ENCODE measurements at places on chromosomes 16 and 17.

DNA sequence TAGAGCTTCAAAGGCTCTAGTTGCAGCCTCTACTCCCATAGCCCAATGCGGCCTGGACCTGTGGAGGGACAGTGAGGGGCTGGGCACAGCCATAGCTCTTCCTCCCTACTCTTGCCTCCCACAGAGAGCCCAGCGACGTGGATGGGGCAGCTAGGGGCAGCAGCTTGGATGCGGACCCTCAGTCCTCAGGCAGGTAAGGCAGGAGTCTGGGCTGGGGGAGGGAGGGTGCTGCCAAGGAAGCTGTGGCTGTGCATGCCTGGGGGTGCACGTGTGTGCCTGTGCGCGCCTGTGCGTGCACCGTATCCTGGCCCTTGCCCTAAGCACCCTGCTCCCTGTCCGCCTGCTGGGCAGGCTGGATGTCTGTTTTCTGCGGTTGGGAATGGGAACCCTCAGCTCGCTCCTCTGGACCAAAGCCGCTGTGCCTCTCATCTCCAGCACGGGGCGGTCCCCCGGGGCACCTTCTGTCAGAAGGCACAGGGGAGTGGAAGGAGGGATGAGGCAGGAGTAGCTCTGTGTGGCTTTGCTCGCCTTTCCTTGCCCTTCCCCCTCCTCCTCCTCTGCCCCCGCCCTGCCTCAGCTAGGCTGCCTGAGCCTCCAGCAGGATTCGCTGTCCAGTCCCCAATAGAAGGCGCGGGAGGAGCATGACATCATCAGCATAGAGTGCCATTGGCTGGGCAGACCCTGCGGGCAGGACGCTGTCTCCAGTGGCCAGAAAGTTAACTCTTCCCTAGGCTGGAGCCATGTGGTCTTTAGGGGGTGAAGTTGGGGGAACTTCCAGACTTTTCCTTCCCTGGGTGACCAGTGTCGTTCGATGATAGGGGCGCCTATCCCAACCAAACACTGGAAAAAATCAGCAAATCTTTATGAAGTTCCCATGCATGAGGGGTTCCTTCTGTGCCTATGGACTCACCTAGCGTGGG is 797 bp downstream of the PRCD start:
- DNase-seq, result peak; percentile 53

GRCh38 chr16:84673203-84673535 is 24.9 kb downstream of the KLHL36 start:
- DNase-seq, result no peak

DNA sequence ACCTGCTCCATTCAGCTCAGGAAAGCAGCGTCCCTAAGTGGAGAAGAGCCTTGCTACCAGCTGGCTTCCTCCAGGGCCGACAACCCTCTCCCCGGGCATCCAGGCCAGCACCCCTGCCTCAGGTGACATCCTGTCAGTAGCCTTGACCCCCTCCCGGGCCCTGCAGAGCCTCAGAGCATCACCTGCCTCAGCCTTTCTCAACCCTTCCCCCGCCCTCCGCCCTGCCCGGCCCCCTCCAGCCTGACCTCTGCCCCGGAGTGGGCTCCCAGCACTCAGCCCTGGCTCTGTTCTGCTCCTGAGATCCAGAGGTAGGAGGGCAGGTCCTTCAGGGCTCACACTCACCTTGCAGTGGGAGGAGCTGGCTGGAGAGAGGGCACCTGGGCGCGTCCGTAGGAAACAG is 73.8 kb upstream of the METRNL start:
- DNase-seq, result no peak

GRCh38 chr17:64148699-64149098 is 18.8 kb upstream of the ERN1 start:
- no peak for DNase-seq

GRCh38 chr17:35496451-35497290 is 40.8 kb downstream of the SLFN12L start:
- DNase-seq, result no peak

DNA sequence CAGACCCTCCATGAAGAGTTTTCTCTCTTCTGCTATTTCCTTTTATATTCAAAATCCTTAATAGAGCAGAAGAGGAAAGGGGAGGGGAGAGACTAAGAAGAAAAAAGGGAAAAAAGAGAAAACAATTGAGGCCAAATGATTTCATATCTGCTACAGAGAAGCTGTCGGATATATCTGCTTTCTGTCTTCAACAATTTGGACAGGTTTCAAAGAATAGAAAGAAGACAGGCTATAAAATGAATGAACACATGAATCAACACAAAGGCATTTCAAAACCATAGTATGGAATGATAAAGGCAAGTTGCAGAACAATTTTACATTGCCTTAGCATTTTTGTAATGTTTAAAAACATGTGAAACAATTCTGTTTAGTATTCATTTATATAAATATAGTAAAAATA is 4.7 kb upstream of the CMTR2 start:
- no peak for DNase-seq

DNA sequence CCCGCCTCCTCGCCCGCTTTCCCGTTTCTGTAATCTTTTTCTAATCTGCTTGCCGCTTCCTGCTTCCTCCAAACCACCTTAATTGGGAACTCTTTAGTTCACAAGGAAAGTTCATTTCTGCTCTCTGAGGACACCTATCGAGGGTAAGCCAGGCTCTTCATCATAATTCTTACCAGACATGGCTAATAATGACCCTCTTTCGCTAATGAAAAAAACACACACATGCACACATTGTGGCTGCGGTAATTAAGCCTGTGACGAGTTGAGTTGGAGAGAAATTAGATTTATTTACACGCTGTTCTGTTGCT is 100.6 kb downstream of the ZNF423 start:
- no peak for DNase-seq

DNA sequence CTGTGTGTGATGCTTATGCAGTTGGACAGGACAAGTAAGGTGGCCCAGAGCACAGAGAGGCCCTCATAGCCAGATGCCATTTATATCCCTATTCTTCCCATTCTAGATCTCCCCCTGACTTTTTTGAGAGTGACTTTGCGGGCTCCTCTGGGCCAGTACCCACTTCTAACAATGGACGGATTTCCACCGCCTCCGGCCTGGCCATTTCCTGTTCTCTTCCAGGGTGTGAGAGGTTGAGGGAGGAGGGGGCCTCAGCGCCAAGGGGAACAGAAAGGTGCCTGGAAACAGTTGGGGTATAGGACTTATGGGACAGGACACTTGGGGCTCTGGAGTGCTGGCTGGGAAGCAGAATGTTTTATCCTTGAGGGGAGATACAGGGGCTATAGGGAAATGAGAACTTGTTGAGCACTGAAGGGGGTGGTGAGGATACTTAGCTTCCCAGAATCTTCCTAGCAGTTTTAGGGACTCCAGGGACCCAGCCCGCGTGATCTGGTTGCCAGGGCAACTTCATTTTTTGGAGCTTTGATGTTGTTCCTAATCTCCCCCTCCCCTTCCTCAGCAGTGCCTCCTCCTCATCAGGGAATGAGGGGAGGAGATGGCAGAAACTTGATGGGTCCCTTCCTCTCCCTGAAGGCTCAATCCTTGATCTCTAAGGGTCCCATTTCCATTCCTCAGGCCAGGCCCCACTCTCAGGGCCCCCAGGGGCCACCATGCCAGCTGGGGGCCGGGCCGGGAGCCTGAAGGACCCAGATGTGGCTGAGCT is 3.6 kb downstream of the TAOK2 start:
- DNase-seq, result no peak

DNA sequence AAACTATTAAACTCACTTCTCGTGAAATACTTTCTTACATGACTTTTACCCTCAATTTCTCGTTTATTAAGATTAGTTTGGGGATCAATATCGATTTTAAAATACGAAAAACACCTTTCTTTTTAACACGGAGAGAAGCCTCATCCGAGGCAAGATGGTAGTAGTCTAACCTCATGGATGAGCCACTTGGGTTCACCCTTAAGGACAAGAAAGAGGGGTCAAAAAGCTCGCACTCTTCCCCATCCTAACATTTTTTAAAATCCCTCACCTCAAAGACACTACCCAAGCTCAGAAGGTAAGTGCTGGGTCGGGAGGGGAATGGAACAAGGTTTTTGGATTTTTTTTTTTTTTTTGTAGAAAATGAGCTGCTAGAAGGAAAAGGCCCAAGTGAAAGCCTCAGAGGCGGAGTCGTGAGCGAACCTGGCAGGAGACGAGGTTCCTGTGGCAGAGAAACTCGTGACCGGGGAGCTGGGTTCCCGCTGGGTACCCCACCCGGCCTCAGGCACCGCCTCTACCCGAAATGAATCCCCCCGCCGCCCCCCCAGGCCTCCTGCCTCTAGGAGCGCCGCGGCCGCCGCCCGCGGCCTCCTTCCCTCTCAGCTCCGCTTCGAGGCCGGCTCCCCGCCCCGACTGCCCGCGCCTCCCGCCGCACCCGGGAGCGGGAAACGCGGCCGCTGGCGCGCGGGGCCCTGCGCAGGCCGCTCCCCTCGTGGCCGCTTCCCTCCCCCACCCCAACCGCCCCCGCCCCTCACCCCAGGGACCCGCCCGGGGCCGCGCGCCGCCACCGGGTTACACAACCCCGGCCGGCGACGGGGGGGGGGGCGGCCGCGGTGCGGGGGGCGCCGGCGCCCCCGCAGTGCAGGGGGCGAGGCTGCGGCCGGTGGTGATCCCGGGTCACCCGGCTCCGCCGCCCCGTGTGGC is 1.6 kb downstream of the NUFIP2 start:
- DNase-seq, result no peak

DNA sequence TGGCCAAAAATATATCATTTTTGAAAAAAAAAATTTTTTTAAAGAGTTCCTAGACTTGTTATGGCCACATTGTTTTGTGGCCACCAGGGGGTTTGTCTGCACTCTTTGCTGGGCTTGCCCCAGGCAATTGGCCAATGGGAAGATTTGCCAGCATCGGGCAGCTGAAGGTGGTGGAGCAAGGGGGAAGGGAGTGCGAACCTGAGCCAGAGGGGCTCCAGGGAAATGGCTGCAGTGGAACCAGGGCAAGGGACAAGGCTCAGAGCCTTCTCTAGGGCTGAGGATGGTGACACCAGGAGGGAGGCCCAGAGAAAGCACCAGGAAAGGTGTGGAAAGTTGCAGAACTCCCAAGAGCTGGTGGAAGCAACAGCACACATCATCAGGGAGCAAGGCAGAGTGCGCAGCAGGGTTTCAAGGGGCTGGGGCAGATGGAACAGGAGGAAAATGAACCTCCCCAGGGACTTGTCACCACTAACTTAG is 15.5 kb upstream of the CMIP start:
- no peak for DNase-seq

GRCh38 chr17:69567130-69567529 is 152.6 kb downstream of the MAP2K6 start:
- no peak for DNase-seq

- DNase-seq, result peak; percentile 9
Measured at GRCh38 chr17:18093616-18094408, 6.1 kb downstream of the DRG2 start.

GRCh38 chr16:24035127-24035842 is 199.5 kb downstream of the PRKCB start:
- no peak for DNase-seq

DNA sequence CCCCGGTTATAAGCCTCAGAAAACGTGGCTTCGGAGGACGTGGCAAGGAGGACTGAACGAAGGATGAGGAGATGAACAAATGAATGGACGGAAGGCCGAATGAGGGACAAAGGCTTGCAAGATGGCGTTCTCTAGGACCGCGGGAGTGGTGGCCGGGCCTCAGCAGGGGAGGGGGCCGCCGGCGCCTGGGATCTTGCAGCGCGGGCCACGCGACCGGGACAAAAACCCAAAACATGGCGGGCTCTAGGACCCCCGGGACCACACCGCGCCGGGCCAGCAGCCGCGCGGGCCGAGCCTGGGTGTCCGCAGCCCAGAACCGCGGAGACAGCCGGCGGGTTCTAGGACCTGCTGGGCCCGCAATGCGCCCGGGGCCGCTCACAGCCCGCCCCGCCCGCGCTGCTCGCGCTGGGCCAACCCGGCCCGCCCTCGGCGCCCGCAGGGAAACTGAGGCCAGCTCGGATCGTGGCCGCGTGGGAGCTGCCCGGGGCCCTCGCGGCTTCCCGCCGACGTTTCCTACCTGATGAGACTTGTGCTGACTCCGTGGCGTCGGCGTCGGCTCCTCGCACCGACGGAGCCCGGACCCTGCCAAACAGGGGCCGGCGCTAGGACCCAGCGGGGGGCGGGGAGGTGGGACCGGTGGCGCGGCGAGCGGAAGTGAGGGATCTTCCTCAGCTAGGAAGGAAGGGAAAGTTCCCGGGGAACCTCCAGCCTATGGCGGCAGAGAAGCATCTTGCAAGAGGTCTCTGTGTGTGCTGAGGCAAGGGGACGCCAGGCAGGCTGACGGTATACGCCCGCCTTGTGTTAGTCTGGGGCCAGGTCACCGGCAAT is 684 bp downstream of the ZNF668 start:
- DNase-seq, result peak; percentile 90

DNA sequence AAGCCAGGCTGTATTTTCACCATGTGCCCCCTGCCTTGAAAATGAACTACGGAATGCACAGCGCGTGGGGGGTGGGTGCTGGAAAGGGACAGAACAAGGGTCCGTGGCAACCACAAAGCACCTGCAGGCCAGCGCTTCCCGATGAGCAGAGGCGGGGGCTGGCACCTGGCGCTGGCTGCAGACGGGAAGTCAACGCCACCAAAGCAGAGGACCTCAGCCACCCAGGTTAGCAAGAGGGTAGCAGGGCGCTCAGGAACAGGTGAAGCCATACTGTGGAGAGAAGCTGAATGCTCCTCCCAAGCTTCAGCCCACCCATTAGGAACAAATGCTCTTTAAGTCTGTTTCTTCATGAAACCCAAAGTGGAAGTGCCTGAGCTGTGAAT is 64.7 kb downstream of the KLHDC4 start:
- DNase-seq, result no peak

- DNase-seq, result no peak
Measured at GRCh38 chr17:70786081-70786480, 616.7 kb downstream of the KCNJ2 start.

DNA sequence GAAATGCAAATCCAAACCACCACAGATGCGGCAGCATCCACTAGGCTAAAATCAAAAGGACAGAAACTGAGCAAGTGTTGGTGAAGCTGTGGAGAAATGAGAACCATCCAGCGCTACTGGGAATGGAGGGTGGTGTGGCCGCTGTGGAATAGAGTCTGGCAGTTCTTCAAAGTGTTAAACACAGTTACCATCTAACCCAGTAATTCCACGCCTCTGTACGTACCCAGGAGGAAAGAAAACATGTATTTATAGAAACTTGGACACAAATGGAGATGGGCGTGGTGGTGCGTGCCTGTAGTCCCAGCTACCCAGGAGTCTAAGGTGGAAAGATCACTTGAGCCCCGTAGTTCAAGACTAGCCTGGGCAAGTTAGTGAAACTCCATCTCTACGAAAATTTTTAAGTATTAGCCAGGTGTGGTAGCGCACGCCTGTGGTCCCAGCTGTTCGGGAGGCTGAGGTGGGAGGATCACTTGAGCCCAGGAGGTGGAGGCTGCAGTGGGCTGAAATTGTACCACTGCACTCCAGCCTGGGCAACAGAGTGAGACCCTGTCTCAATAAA is 11.6 kb downstream of the SLC25A10 start:
- no peak for DNase-seq

GRCh38 chr17:69728816-69729215 is 314.3 kb downstream of the MAP2K6 start:
- DNase-seq, result no peak

DNA sequence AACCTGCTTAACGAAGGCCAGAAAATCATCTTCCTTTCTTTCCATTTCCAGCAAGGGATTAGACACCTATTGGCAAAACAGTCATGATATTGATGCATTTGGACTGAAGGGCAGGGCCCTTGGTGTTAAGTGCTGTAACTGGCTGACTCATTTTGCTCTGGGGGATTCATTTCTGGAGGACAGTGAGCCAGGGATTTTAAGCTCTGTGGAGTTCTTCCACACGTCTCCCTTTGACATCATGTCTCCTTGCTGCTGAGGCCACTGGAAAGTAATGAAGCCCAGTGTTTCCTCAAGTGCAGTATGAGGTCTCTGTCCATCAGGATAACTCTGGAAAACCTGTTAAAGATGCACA is 42.2 kb downstream of the DNAH9 start:
- no peak for DNase-seq

- no peak for DNase-seq
Measured at GRCh38 chr16:6573577-6573976, 759.1 kb upstream of the RBFOX1 start.

All from NCI-H446 (cell line).